ENCODE measurements at places on chromosomes 7 and 10.

DNA sequence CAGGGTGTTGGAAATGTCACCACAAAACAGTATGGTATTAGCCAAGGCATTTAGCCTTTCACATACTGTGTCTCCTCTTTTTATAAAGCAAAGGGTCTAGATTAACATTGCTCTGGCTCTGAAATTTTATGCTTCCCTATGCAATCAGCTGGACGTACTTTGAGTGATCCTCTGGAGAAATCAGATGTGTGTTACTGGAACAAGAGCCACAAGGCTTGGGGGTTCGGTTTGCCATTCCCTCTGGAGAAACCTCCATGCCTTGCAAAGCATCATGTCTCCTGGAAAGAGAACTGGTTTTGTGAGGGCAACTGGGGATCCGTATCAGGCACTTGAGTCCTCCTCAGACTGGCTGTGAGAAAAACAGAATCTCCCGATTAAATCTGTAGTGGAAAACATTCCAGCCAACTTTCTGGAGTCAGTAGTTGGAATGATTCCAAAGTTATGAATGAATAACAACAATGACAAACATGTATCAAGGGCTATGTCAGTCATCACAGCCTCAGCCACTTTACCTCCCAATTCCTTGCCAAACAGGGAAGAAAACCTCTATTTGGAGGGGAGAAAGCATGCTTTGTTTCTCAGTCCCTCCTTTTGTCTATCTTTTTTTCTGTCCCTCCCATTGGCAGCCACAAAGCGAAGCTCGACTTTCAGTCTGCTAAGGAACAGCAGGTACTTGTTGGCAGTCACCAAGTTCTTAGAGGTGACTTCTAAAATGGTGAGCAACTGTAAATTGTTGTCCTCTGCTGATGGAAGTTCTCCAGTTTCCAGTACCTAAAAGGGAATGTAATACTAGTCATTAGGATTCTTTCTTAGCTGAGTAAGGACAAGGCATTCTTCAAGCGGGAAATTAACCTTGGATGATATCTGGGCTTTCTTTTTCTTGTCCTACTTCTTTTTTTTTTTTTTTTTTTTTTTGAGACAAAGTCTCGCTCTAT is 864.8 kb upstream of the AUTS2 start:
- no peak for DNase-seq

DNA sequence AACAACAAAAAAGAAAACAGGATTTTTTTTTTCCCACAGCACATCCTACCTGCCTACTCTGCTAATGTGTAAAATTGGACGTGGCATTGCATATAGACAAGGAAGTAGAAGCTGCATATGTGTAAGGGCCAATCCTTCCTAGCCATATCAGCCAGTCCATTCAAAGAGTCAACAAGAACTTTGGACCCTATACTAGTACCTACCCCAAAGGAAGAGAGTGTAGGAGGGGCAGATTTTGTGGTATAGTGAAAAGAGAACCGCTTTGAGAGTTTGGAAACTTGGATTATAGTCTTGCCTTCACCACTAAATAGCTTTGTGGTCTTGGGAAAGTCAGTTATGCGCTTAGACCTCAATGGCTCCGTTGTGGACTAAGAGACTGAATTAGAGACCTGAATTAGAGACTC is 12.1 kb upstream of the MCU start:
- no peak for DNase-seq

- DNase-seq, result no peak
Measured at GRCh38 chr7:71385330-71385729, 253.4 kb downstream of the GALNT17 start.

- no peak for DNase-seq
Measured at GRCh38 chr10:30647089-30647488, 17.5 kb upstream of the LYZL2 start.

DNA sequence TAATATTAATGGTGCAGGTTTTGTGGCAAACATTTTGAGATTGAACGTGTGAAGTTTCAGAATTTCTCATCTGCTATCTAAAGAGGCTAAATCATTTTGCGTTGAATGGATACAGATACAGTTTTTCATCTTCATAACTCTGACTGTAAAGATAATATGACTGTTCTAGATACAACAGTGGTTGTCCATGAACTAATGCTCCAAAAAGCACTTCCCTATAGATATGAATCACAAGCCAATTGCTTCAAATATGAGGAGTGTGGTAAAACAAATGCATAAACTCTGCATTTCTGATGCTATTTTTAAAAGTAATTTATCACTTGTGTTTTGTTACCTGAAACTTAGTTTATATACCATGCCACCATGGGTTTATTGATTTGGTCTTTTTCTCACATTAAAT is 750.1 kb downstream of the MAGI2 start:
- DNase-seq, result peak; percentile 3

DNA sequence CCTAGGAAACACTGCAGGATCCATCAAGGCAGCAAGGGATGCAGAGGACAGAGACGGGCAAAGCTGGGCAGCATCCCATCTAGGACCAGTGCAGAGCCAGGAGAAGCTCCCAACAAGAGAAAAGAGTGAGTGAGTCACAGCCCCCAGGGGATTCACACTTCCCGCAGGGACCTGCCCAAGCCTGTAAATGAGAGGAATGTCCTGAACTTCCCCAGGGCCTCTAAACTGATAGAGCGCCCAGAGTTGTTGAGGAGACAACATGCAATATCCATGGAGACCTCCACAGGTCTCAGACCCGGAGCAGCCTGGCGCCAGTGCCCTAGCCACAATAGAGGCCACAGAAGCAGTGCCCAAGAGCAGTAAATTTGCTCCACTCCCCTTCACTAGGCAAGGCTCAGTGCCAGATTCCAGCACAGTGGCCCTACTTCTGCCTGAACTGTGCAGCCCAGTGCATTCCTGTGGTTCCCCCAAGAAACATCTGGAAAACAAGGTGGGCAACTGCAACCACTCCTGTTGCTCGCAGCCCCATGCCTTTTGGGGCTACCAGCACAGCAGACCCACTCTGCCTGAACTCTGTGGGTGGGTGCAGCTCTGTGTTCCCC is 567.5 kb downstream of the POM121L12 start:
- no peak for DNase-seq

DNA sequence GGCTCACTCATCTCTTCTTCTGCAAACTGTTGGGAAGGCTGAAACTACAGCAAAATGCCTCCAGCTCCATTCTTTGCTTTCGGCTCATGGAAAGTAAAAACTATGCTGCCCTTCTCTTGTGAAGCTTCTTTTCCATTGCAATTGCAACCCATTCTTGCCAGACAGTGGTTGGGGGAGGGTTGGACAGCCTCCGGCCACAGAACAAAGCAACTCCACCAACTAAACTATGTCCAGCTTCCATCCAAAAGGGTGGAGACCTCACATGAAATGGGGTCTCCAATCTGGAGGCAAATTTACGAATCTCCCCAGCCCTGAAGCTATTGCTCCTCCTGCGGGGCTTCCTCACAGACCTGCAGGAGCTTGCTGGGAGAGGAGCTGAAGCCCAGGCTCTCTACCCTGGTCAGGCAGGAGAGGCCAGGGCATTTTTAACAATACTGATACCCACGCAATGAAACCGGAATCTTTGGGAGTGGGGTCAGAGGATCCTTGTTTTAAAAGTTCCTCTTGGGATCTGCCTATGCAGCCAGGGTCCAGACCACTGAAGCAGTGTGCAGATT is 549 bp downstream of the GPNMB start:
- no peak for DNase-seq

GRCh38 chr7:2606539-2606936 is 25.2 kb upstream of the TTYH3 start:
- no peak for DNase-seq

DNA sequence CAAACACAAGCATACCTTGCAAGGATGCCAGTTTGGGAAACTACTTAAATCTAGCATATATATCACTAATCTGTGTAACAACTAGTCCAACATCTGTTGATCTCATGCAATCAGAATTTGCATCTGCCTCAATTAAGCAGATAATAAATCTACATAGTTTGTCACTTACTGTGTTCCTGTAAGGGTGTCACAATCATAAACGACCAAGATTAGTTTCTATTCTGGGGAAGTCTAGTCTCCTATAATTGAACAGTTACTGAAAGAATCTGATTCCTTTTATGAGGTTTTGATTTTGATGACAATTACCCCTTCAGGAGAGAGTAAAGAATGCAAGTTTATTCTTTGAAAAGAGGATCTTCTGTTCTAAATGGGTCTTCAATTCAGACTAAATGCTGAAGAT is 85.5 kb upstream of the LRRN3 start:
- no peak for DNase-seq

DNA sequence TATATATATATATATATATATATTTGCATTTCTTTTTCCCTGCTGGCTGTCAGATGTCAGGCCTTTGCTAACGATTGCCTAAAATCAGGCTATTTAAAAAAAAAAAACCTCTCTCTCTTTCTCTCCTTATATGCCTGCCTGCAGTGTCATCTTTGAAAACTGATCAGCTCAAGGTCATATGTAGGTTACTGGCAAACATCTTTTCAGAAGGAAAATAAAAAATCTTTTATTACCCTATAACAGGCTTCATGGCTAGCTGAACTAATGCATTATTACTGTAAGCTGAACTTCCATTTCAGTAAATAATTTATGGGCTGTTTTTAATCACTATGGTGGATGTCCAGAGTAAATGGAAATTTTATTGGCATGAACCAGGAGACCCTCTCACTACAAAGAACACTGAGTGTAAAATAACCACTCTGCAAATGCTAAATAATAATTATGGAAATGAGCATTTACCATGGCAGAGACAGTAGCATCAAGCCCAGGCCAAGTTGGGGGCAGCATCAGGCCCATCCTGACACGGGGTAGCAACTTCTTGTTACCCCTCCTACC is 29.3 kb downstream of the HSPA12A start:
- no peak for DNase-seq

DNA sequence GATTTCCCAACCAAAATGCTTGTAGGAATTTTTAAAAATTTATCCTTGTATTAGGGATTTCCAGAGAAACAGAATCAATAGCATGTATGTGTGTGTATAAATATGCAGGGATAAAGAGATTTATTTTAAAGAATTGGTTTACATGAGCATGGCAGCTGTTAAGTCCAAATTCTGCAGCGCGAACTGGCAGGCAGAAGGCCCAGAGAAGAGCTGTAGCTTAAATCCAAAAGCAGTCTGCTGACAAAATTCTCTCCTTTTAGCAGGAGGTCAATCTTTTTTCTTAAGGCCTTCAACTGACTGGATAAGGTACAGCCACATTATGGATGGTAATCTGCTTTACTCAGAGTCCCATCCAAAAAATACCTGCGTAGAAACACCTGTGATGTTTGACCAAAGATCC is 42.0 kb downstream of the PRR15 start:
- DNase-seq, result no peak

- DNase-seq, result no peak
Measured at GRCh38 chr10:70456164-70456563, 14.7 kb upstream of the NODAL start.

DNA sequence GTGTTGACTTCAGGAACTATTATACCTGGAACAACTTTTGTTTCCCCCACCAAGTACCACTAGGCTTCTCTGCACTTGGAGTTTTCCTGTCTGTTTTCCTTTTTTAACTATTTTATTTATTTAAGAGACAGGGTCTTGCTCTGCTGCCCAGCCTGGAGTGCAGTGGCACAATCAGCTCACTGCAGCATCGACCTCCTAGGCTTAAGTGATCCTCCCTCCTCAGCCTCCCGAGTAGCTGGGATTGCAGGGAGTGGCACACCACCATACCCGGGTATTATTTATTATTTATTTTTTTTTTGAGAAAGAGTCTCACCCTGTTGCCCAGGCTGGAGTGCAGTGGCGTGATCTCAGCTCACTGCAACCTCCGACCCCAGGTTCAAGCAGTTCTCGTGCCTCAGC is 2.1 kb upstream of the GIGYF1 start:
- DNase-seq, result no peak

- peak; percentile 34 for DNase-seq
Measured at GRCh38 chr7:48875045-48875916, 49.1 kb upstream of the CDC14C start.

- DNase-seq, result no peak
Measured at GRCh38 chr10:91520661-91521060, 110.5 kb downstream of the HECTD2 start.

DNA sequence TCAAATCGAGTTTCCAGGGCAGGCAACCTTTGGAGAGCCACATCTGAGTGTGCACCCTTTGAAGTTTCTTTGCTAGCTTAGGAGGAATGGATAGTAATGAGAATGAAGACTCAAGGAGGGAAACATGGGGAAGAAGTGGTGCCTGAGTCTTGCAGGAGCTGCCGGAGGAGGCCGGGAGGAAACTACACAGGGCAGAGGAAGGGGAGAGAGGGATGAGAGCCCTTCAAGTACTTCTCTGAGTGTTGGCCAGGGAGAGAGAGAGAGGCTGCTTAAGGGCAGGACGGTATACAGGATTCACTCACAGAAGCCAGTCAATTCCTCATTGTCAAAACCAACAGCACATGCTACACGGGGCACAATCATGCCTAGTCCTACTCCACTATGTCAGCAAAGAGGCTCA is 74.4 kb upstream of the ZNRF2 start:
- DNase-seq, result no peak

- DNase-seq, result peak; percentile 33
Measured at GRCh38 chr10:61662794-61663259, at the start of gene CABCOCO1. TSS of gene CABCOCO1 (plus strand) at chr10:61662929. CDS start at chr10:61662973, 44 bp downstream.

GRCh38 chr10:1149793-1150637 is 93.8 kb downstream of the WDR37 start:
- no peak for DNase-seq

DNA sequence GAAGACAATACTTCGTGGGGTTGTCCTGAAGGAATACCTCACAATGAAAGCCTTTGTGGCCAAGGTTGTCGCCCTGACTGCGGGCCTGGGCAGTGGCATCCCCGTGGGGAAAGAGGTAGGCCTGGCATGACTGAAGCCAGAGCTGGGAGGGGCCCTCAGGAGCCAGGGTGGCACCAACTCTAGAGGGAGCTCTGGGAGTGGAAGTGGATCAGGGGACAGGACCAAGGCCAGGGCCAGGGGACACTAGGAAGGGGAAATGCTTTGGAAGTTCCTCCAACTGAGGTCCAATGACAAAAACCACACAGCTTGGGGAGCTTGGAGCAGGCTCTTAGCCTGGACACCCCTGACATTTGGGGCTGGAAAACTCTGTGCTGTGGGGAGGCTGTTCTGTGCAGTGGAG is 5.8 kb downstream of the CLCN1 start:
- no peak for DNase-seq

DNA sequence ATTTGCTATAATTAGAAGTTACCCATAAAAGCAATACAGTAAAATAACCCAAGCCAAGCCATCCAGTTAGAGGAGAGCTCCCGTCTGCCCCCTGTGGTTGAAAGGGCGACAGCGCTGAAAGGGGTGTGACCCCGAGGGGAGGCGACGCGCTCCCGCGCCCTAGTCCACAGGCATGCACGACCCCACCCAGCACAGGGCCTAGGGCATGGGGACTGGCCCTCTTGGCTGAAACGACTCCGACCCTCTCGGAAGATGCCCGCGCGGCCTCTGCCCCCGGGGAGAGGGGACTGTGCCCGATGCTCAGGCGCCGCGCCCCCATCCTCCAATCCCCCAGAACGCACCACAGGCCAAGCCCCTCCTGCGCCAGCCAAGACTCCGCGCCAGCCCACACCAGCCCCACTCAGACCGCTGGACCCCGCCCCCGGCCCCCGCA is 64.0 kb downstream of the CSGALNACT2 start:
- DNase-seq, result no peak

DNA sequence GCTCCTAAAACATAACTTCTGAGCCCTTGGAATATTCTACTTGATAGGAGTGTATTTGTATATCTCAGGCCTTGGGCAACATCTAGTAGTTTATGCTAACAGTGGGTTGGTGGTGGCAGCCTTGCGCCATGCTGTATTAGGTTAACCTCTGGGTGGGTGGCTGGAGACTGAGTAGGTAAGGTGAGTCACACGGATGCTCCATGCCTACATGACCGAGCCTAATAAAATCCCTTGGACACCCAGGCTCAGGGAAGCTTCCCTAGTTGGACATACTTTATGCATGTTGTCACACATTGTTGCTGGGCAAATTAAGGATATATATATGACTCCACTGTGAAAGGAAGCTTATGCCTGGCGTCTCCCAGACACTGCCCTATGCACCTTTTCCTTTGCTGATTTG is 6.0 kb upstream of the DAGLB start:
- peak; percentile 81 for DNase-seq
